Hindlimb muscle (tissue), 1 donor: ENCODE measurements at places on chromosomes 13 and 19. TPM values are rescaled to one million over a fixed set of nuclear protein-coding genes. Genes with fewer than 3 reads are reported as not detected.
A peak's percentile ranks its signal among the peaks of the same experiment; 100 is the strongest.

GRCh38 chr19:43525836-43526771, 897 bp downstream of the ETHE1 start:
- no peak for DNase-seq

- no peak for DNase-seq
These were observed at the start of gene KLHL26 for GRCh38 chr19:18636969-18637629. Gene KLHL26, plus strand, starts transcription at chr19:18637028. Its CDS starts 27 bp downstream, at chr19:18637055.

- DNase-seq = no peak
These were observed 862.1 kb downstream of the OLFM4 start for GRCh38 chr13:53890696-53891095.

DNA sequence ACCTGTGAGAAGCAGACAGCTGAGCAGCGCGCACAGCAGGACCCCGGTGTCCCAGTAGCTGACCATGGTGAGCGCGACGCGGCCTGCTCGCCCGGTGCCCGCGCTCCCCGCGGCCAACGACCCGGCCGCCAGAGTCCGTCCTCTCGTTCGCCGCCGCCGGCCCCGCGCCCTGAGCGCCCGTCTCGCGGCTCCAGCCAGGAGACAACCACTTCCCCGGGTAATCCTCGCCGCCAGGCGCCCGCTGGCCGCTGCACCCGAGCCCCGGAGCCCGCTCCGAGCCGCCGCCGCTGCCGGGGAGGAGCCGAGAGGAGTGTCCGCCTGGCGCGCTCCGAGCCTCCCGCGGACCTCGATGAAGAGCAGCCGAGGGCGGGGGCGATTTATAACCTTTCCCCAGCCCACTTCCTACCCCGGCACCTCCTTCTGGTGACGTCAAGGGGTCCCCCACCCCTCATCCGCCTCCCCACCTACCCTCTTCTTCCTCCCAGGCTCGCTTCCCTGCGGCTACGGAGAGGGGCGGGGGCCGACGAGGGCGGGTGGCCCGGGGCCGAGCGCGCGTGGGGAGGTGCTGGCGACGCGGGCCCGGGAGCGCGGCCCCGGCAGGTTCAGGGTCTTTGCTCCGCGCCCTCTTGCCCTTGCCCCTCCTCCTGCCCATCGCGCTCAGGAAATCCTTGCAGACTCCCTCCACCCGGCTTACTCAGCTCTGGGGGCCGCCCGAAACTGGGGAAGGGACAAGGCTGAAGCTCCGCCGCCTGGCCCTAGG, at the start of gene FLT1:
Gene FLT1, minus strand, starts transcription at position 351 of the 760 bp plus-strand sequence. Its CDS starts 285 bp downstream, at position 66.
- peak; percentile 38 for DNase-seq

DNA sequence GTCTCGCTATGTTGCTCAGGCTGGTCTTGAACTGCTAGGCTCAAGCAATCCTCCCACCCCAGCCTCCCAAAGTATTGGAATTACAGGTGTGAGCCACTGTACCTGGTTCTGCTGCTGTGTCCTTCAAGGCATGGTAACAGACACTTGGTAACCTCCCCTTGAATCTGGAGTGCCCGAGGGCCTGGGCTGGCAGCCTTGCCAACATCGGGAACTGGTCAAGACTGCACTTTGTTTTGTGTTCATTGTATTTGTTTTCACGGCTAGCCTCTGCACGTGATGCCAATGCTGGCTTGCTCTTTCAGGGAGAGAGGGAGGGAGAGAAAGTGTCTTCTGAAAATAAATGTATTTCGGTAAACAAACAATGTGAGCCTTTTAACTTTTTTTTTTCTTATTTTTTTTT, 12.0 kb downstream of the CERS4 start:
- no peak for DNase-seq

DNA sequence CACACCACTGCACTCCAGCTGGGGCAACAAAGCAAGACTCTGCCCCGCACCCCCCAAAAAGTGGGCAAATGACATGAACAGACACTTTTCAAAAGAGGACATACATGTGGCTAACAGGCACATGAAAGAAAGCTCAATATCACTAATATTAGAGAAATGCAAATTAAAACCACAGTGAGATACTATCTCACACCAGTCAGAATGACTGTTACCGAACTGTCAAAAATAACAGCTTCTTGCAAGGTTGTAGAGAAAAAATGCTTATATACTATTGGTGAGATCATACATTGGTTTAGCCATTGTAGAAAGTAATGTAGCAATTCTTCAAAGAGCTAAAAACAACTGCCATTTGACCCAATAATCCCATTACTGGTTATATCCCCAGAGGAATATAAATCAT, 99.5 kb upstream of the SPATA13 start:
- no peak for DNase-seq

DNA sequence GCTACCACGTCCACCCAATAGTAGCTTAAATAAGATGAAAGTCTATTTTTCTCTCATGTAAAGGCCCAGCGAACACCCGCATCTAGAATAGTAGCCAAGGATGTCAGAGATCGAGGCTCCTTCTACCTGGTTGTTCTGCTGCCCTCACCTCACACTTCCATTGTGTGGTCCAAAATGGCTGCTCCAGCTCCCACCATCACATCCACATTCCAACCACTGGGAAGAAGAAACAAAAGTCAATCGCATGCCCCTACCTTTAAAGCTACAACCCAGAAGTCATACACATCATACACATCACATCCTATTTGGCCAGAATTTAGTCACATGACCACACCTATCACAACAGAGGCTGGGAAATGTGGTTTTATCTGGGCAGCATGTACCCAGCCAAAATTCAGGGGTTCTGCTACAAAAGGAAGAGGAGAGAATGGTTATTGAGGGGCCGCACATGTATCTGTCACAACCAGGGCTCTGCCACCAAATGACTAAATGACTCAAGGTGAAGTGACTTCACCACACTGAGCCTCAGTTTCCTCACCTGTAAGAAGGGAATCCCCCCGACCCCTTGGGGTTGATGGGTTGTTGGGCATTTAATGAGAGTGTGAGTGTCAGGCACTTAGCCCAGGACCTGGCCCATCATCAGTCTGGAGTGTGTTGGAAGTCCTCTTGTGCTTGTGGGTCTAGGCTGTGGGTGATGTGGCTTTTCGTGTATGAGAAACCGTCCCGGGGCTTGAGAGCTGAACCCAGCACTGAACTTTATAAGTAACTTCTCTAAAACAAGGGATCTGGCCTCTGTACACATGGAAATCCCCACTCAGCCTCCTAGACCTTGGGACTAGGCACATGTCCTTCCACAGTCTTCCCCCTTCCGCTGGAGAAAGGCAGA, 10.2 kb upstream of the CBLC start:
- DNase-seq = no peak

DNA sequence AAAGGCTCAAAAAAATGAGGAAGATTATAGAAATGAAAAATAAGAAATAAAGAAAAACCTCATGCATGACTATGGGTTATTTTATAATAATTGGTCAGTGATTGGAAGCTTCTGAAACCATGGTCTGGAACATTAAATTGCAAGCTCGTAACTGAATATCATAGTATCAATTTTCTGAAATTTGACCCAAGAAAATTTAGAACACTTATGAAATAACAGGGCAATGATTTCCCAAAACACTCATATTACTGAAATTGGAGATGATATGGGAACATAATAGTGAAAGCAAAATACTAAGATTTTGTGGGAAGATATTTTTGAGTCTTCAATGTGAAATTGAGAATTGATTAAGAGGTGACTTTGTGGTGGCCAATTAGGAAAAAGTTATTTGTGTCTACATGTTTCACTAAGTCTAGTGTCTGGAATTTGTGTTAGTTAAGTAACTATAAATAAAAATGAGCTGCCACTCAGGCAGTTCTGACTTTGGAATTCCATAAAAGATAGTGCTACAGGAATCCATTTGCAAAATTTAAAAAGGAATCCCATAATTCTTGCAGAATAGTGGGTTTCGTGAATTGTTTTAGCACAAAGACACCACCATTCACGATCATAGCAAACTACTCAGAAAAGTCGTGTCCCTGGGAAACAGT, 603.0 kb downstream of the LMO7 start:
- no peak for DNase-seq

GRCh38 chr13:72757792-72758535, 23.7 kb downstream of the DIS3 start:
- DNase-seq = no peak

DNA sequence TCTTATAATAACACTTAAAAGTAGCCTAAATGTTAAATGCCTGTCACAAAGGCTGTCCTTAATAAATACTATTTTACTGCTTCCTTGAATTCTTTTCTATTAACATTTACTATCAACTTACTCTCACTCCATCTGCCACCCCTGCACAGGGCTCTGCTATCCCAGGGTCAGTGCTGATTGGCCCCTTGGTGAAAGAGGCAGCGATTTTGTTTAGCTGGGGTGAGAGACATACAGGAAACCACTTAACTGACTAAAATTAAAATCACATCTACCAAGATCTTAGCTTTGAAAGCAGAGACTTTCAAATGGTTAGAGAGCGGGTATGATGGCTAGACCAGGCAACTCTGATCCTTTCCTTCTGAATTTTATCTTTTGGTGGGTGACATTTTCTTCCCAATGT, 149.9 kb upstream of the HTR2A start:
- no peak for DNase-seq

GRCh38 chr13:29547153-29547552, 48.3 kb downstream of the SLC7A1 start:
- DNase-seq = no peak

DNA sequence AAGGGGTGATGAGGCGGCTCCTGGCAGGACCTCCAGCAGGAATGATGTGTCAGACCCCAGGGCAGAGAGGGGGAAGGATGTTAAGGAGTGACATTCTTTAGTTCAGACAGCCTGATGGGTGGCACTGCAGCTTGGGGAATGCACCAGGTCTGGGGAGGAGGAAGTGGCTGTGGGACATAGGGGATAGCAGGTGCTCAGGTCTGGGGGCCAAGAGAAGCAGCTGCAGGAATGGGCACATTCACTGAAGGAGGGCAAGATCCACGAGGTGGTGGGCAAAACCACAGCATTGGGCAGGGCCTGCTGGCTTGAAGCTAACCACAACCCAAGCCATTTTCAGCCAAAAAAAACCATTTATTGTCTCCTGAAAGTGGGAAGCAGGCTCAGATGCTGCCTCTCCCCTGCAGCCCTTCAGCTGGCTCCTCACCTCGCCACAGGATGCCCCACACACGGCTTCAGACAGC, 26.5 kb downstream of the COMP start:
- DNase-seq = no peak

GRCh38 chr13:56586976-56587375, 553.7 kb upstream of the PRR20A start:
- DNase-seq = no peak

- no peak for DNase-seq
These were observed 103.6 kb upstream of the MYO16 start for GRCh38 chr13:108525827-108526226.

DNA sequence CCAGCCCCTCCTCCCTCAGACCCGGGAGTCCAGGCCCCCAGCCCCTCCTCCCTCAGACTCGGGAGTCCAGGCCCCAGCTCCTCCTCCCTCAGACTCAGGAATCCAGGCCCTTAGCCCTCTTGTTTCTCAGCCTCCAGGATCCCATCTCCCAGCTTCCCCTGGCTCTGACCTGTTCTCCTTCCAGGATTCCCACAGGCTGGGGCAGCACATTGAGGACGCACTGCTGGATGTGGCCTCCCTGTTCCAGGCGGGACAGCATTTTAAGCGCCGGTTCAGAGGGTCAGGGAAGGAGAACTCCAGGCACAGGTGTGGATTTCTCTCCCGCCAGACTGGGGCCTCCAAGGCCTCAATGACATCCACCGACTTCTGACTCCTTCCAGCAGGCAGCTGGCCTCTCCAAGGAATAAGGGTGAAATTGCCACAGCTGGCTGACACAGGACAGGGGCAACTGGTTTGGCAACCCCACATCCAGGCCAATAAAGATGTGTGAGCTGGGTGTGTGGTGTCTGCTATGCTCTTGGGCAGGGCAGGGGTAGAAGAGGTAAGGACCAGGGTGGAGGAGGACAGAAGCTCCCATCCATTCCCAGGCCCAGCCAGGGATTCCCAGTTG, 22.4 kb downstream of the CPT1C start:
- DNase-seq = no peak

- DNase-seq = no peak
These were observed 9.2 kb upstream of the CLIP3 start for GRCh38 chr19:36041831-36042230.

- no peak for DNase-seq
These were observed 114.1 kb upstream of the ARGLU1 start for GRCh38 chr13:106681997-106682396.

GRCh38 chr19:46955813-46956371, 63.7 kb upstream of the NPAS1 start:
- DNase-seq = no peak

- no peak for DNase-seq
These were observed 57.9 kb upstream of the C1QTNF9 start for GRCh38 chr13:24251525-24251924.

DNA sequence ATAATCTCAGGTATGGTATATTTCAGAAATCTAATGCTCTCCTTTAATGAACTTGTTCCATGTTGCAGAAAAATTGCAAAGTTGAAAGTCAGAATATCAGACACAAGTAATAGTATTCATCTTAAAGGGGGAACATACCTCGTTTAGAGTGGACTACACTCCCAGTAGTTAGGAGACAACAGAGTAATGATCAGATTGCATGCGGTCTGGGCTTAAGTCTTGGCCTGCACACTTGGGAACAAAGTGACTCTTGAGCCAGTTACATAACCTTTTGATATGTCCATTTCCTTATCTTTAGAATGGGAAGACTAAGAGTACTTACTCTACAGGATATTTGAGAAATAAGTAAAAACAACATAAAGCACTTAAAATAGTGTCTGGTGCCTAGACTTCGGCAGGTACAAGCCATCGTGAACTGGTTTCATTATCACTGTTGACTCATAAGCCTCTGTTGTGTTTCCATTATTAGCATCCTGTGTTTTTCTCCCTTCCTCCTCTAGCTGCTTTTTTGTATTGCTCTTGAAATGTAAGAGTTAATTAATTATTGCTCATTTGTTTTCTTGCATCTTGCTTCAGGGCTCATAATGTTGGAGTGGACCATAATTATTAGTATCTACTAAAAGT, 53.0 kb downstream of the DPY19L3 start:
- no peak for DNase-seq

DNA sequence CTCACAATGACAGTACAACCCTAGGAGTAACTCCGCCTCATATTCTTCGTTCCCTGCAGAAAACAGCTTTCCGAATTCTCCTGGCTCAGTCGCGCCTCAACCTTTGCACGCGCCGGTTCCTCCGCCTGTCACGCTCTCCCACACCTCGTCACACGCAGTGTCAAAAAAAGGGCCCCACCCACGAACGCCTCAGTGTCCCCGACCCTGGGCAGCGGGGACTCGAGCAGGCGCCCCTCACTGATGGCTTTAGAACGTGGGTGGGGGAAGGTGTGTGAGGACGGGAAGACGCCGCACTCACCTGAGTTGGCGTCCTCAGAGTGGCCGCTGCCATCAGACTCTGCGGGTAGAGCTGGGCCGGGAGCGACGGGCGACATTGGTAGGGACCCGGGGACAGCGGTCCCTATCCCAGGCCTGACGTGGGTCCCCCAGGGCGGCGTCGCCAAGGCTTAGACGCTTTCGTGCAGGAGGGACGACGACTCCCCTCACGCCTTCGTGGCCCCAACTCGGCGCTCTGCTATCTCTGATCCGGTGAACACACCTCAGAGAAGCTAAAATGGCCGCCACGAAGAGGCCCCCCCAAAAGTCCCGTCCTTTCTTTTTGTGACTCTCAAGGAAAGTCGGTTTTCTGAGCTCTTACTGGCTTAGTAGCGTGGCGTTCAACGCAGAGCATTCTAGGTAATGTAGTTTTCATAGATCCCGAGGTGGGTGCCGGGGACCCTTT, at the start of gene ZNF154:
Gene ZNF154, minus strand, starts transcription at position 564 of the 721 bp plus-strand sequence. Its CDS starts 233 bp downstream, at position 331.
- DNase-seq = peak; percentile 60

NLRP7 gene
- not detected for polyA plus RNA-seq

RGS9BP gene
- polyA plus RNA-seq = 0.06 TPM

FXYD1 gene
- 281 TPM for polyA plus RNA-seq

CLDN10 gene
- polyA plus RNA-seq = 16.6 TPM

DHRS12 gene
- polyA plus RNA-seq = 14.9 TPM

LRRC4B gene
- polyA plus RNA-seq = 9.7 TPM

ZNF574 gene
- 12.4 TPM for polyA plus RNA-seq

ARHGEF18 gene
- polyA plus RNA-seq = 15.7 TPM

OR7A5 gene
- polyA plus RNA-seq = not detected

SRRM5 gene
- 0.52 TPM for polyA plus RNA-seq

KLF5 gene
- polyA plus RNA-seq = 57.1 TPM
